NCI-H524 treated with DMSO at 0.1 percent for 48 hours (cell line): ENCODE measurements at places on chromosomes 1 and 21.

DNA sequence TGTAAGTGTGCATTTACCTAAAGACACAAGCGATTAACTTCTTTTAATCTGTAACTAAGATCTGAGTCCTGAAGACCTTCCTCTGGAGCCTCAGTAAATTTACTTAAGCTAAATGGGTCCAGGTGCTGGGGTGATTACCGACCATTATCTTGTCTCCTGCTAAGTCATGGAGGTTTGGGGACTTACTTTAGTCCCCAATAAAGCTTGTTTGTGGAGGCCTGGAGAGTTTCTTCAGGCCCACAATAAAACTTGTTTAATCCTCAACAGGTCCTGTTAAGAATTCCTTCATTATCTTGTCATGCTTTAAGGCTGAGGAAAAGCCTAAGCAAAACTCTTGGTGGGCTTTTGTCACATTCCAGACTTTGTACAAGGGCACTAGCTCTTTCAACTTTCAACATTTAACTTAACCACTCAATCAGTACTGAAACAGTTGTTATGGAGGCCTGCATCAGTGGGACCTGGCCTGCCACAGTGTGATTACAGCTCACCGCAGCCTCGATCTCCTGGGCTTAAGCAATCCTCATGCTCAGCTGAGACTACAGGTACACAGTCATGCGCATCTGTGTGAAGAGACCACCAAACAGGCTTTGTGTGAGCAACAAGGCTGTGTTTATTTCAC, 84.0 kb downstream of the FMO4 start:
- DNase-seq: no peak

DNA sequence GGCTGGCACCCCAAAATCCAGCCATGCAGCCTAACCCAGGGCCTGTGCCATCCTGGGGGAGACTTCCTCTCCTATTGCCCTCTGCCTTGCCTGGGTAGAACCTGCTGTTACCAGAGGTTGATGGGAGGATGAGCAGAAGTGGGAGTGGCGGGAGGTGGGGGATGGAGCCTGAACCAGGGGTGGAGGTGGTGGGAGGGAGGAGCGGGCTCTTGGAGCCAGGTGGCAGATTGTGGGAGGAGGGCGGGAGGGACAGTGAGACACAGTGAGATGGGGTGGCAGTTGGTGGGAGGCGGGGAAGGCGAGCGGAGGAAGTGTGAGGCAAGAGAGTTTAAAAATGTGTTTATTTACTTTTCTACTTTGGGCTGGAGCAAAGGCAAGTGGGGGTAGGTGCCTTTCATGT, 87.3 kb downstream of the KCNJ6 start:
- peak; percentile 47 for DNase-seq

GRCh38 chr1:77487631-77488030, 194.8 kb downstream of the ZZZ3 start:
- DNase-seq: no peak

- DNase-seq: no peak
Measured at GRCh38 chr1:36523850-36524249, 41.1 kb upstream of the CSF3R start.

DNA sequence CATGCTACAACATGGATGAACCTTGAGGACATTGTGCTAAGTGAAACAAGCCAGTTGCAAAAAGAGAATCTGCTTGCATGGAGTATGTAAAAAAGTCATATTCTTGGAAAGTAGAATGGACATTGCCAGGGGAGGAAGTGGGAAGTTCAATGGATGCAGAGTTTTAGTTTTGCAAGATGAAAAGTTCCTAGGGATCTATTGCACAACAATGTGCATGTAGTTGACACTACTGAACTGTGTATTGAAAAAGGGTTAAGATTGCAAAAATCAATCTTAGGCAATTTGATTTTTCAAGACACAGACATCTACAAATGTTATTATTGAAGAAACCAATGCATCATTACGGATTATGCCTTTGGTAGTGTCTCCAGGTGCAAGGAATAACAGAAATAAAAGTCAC, 50.3 kb upstream of the MAGI3 start:
- DNase-seq: no peak

DNA sequence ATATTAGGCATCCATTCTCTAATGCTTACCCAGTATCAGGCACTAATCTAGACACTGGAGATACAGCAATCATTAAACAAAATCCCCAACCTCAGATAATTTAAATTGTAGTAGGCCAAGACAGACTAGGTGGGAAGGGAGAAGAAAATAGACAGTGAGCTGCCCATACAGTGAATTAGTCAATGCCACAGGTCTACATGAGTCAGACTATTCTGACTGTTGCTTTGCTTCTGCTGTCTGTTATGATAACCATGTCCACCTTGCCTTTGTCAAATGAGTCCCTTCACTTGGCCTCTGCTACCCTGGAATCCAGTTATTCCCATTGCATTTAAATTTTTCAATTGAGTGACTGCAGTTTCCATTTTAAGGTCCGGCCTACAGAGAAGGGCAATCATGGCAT, 59.5 kb downstream of the PIK3R3 start:
- DNase-seq: no peak

DNA sequence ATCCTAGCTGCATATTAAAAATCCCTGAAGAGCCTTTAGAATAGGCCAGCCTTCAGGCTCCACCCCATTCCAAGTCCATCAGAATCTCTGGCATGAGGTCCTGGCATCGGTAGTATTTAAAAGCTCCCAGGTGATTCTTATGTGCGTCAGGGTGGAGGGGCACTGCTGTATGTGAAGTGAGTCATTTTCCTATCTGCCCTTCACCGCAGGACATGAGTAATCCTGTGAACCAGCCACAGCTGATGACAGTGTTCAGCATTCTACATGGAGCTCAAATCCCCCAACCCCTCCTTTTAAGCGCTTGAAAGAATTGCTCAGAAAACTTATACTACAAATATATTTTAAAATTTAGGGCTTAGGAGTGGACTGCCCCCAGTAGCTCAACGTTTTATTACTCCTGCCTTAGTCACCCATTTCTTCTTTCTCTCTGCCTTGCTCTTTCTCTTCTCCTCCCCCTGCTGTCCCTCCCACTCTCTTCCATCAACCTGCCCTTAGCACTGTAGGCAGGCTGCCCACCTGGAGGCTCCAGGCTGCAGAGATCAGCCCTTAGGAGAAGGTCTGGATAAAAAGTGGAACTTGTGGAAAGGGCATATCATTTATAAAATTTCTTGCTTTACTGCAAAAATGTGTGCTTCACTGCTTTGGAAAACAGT, 73.8 kb upstream of the ZNF281 start:
- no peak for DNase-seq

DNA sequence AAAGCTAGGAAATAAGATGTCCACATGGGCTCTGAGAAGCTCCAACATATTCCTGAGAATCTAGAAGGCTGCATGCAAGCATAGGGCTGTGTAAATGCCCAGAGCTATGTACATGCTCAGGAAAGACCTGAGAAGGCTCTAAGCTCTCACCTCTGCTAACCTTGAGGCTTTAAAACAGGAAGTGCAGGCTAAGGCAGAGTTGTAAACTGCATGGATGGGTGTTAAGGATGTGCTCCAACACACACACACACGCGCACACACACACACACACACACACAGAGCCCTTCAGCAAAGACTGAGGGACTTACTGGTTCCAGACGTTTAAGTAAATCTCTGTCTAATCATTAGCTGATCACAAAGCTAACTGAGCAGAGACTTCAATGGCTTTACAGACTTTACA, 162.9 kb downstream of the TRABD2B start:
- no peak for DNase-seq

- no peak for DNase-seq
Measured at GRCh38 chr1:212792396-212792908, 758 bp downstream of the TATDN3 start.

GRCh38 chr1:226980122-226980560, 40.0 kb downstream of the COQ8A start:
- no peak for DNase-seq

DNA sequence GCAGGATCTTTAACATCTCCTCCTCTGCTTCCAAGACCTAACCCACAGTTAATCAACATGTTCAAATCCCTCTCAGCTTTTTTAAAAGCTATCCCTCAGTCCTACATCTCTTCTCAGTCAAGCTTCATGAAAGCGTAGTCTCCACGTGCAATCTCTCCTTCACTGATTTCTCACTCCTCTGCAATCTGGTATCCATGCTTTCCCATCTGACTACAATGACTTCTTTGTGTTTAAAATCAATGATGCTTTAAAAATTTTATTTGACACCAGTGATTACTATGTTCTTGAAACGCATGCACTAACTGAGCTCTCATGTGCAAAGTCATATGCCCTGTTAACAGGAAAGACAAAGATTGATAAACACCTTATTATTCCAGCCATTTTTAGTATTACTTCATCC, 67.5 kb upstream of the BEND5 start:
- no peak for DNase-seq

DNA sequence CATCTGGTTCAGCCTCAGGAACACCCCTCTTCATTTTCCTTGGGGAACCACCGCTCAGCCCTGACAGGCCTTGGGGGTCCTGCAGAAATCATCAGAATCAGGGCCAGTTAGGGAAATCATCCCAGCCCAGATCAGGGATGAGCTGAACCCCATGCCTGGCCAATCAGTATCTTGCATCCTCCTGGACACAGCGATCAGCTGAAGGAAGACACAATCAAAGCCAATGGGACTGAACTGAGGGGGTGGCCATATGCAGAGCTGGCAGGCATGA, 395.4 kb downstream of the MATN1 start:
- DNase-seq: no peak

- DNase-seq: no peak
Measured at GRCh38 chr21:28454564-28455252, 538.0 kb downstream of the LTN1 start.

DNA sequence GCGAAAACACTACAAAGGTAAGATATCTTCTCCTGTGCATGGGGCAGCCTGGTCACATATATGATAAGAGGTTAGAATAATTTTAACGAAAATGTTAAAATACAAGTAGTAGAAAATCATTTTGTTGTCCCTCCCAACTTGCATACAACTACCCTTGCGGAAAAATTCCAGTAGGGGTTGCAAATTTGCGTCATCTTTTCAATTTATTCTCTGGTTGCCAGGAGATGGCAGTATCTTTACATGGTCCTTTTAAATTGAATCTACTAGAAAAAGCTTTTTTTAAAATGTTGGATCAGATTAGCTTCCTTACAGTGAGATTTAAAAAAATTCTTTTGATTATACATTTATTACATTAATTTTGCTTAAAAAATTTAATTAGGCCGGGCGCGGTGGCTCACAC, 10.9 kb downstream of the S100PBP start:
- peak; percentile 7 for DNase-seq

GRCh38 chr1:229699613-229700267, 73.7 kb downstream of the URB2 start:
- DNase-seq: no peak

- no peak for DNase-seq
Measured at GRCh38 chr1:234505769-234506102, 26.8 kb upstream of the TARBP1 start.

- DNase-seq: no peak
Measured at GRCh38 chr21:33313611-33314010, 11.2 kb upstream of the IFNAR1 start.

- no peak for DNase-seq
Measured at GRCh38 chr1:214520544-214521165, 30.7 kb downstream of the PTPN14 start.

DNA sequence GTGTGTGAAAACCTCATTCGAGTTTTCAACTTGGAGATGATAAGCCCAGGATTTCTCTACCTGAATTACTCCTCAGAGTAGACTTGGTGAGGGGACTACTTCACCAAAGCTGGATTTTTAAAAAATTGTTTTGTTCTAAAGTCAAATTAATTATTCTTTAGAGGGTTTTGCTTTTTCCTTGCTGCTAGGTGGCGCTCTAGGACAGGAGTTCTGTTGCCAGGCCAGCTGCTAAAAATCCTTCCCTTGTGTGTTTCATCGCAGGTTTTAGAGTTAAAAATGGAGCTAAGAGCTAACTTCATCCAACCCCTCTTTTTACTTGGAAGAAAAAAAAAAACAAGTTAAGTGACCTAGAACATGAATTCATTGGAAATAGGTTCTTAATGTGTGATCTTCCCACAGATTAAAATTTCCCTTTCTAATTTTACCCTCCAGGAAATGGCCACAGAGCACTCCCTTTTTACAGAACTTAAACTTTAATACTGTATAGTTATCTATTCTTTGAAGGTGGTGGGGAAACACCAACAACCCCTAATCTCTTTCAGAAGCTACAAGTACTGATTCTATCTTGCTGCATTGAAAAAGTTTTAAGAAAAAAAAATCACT, 36.7 kb upstream of the FAM163A start:
- DNase-seq: peak; percentile 1

DNA sequence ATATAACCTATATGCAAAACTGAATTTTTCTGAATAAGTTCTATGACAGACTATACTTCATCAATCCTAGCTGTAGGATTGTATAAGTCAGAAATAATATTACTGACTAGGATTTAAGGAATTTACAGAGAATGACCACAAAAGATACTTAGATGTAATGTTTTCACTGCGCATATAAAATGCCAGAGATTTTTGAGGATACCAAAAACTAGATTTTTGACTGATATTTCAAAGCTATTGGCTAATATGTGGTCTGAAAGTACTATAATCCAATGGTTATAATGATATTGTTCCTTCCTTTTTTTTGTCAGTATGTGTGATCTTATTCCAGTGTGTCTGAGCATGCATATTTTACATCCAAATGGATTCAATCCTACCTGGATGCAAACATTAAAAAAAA, 17.0 kb upstream of the IFI44L start:
- no peak for DNase-seq
